Heart right ventricle (tissue), 16 donors: ENCODE measurements at places on chromosomes 7 and 10. TPM values are rescaled to one million over a fixed set of nuclear protein-coding genes. Genes with fewer than 3 reads are reported as not detected.

DNA sequence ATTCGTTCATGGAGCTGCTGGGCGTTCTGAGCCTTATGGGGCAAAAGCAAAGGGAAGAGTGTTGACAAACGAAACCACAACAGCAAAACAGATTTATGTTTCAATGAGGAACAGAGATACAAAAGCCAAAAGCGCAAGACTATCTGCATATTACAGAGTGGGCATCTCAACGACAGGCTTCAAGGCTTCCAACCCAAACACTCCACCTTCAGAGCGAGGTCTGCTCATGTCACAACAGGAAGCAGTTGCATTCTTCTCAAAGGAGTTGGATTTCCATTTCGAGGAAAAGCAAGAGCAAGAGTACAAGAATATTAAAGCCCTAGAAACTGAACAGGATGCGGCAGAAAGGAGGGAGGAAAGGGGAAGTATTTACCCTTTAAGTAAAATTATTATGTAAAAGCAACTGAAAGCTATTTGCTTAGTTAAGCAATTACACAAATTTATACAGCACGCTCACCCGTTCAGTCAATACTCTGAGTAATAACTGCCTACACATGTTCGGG lies 189.3 kb downstream of the ELMO1 start:
- H3K4me3 ChIP-seq: no peak overlapping the region
- no peaks in the 10 kb centered on the region for H3K27me3 ChIP-seq
- H3K4me1 ChIP-seq: no peaks in the 10 kb centered on the region
- no peak for DNase-seq

GRCh38 chr10:88227342-88228018 lies 355.6 kb downstream of the RNLS start:
- H3K4me3 ChIP-seq: no peak overlapping the region
- peak overlapping the region; percentile 63 for H3K27ac ChIP-seq
- no peaks in the 10 kb centered on the region for H3K27me3 ChIP-seq
- DNase-seq: no peak
- H3K36me3 ChIP-seq: no peaks in the 10 kb centered on the region

The GALNT17 gene
- 53.7 TPM for total RNA-seq

The LARP4B gene
- total RNA-seq: 82.6 TPM

The CPVL gene
- total RNA-seq: 55.2 TPM

DNA sequence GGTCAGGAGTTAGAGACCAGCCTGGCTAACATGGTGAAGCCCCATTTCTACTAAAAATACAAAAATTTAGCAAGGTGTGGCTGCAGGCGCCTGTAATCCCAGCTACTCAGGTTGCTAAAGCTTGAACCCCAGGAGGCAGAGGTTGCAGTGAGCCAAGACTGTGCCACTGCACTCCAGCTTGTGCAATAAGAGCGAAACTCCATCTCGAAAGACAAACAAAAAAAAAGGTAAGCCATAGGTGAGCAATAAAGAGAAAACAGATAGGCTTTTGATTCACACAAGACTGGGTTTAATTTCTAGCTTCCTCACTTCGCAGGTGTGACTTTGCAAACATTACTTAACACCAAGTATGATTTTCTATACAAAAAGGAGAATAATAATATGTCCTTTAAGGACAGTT lies 72.3 kb upstream of the ACBD5 start:
- no peak for DNase-seq
- H3K27me3 ChIP-seq: no peaks in the 10 kb centered on the region
- H3K4me1 ChIP-seq: no peaks in the 10 kb centered on the region
- no peaks in the 10 kb centered on the region for H3K36me3 ChIP-seq
- no peak overlapping the region for H3K27ac ChIP-seq
- no peak overlapping the region for H3K4me3 ChIP-seq

The EN2 gene
- total RNA-seq: not detected

DNA sequence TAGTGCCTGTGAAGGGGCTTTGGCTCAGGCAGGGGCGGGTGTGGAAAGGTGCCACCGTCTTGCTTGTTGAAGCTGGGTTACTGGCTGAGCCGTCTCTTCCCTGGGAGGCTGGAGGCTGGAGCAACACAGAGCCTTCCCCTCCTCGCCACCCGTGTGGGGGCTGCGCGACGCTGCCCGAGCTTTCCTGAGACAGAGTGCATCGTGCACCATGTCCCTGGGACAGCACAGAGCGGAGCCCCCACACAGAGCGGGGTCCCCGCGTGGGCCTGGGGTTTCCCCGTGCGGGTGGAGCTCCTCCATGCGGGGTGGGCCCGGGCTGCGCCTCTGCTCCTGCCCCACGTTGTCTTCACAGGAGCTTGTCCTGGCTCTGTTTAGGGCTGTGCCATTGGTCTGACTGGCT lies 69.9 kb downstream of the INPP5A start:
- no peak overlapping the region for H3K27ac ChIP-seq
- H3K4me3 ChIP-seq: no peak overlapping the region
- H3K36me3 ChIP-seq: no peaks in the 10 kb centered on the region
- DNase-seq: no peak
- H3K27me3 ChIP-seq: no peaks in the 10 kb centered on the region
- H3K4me1 ChIP-seq: peaks cover 28% of the 10 kb centered on the region

DNA sequence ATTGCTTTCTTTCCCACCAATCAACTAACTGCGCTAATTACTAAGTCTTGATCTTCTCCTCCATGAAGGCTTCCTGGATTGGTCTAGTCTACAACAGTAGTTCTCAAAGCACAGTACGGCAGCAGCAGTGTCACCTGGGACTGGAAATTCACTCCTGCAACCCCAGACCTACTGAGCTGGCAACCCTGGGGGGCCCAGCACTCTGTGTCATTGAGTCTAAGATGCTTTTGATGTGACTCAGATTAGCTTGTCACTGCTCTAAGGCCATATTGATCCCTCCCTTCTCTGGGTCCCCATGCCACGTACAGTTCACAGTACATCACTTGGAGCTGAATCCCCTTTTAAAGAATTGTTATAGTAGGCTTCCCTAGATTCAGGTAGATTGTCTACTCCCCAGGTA lies 65.7 kb upstream of the KMT2C start:
- no peaks in the 10 kb centered on the region for H3K36me3 ChIP-seq
- H3K27ac ChIP-seq: no peak overlapping the region
- H3K4me1 ChIP-seq: no peaks in the 10 kb centered on the region
- DNase-seq: no peak
- H3K4me3 ChIP-seq: no peak overlapping the region
- H3K27me3 ChIP-seq: no peaks in the 10 kb centered on the region

DNA sequence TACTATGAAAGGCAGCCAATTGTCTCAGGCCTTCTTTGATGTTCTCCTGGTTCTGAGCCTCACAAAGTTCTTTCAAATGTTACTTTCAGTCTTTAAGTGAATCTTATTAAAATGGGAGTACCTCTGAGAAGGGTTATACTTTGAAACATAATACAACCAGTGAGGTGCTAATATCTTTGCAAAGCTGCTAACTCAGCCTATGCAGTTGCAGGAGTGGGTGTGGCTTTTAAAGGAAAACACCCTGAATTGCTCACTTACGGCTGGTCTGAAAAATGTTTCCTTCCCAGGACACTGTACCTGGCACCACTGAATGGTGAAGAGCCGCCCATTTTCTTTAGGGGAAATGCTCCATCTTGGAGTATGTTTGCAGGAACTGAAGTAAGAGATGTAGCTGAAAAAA lies 130.9 kb downstream of the CHN2 start:
- DNase-seq: no peak
- no peaks in the 10 kb centered on the region for H3K27me3 ChIP-seq
- H3K4me1 ChIP-seq: peaks cover 33% of the 10 kb centered on the region
- no peaks in the 10 kb centered on the region for H3K36me3 ChIP-seq
- H3K4me3 ChIP-seq: no peak overlapping the region
- no peak overlapping the region for H3K27ac ChIP-seq

DNA sequence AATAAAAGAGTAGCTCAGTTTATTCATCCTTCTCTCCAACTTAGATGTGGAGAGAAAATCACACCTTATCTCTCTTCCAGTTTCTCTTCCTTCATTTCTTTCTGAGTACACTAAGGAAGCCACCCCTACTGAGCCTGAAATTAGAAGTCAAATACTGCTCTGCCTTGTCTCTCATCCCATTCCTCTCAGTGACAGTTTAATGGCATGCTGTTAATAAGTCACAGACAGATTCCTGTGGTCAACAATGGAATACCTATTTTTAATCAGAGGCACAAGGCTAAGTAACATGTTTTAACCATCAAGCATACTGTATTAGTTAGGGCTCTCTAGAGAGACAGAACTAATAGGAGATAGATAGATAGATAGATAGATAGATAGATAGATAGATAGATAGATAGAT lies 253.2 kb downstream of the HTR7 start:
- no peak for DNase-seq
- H3K27ac ChIP-seq: no peak overlapping the region
- no peaks in the 10 kb centered on the region for H3K27me3 ChIP-seq
- no peaks in the 10 kb centered on the region for H3K36me3 ChIP-seq
- H3K4me1 ChIP-seq: no peaks in the 10 kb centered on the region

The FAM25A gene
- total RNA-seq: not detected

The THNSL1 gene
- 4.8 TPM for total RNA-seq

GRCh38 chr7:26078437-26079336 lies 73.3 kb upstream of the NFE2L3 start:
- H3K27me3 ChIP-seq: peaks cover 51% of the 10 kb centered on the region
- H3K4me3 ChIP-seq: no peak overlapping the region
- no peaks in the 10 kb centered on the region for H3K36me3 ChIP-seq
- DNase-seq: peak; percentile 35

The AKR1C1 gene
- 9.4 TPM for total RNA-seq

GRCh38 chr7:85554236-85555178 lies 367.7 kb upstream of the SEMA3D start:
- H3K27me3 ChIP-seq: no peaks in the 10 kb centered on the region
- no peak overlapping the region for H3K27ac ChIP-seq
- no peak for DNase-seq
- no peaks in the 10 kb centered on the region for H3K36me3 ChIP-seq

The CPA2 gene
- total RNA-seq: 0.91 TPM

The PRSS2 gene
- total RNA-seq: 6.0 TPM

The ATOH7 gene
- total RNA-seq: not detected

The HMX3 gene
- not detected for total RNA-seq

GRCh38 chr7:101580596-101580995 lies 48.5 kb downstream of the MYL10 start:
- H3K27me3 ChIP-seq: peaks cover 14% of the 10 kb centered on the region
- no peaks in the 10 kb centered on the region for H3K4me1 ChIP-seq
- no peak overlapping the region for H3K4me3 ChIP-seq

- H3K27ac ChIP-seq: no peak overlapping the region
- no peak for DNase-seq
- H3K36me3 ChIP-seq: no peaks in the 10 kb centered on the region
- no peaks in the 10 kb centered on the region for H3K27me3 ChIP-seq
These were observed 305.8 kb upstream of the GNAI1 start for GRCh38 chr7:79828866-79829265.

GRCh38 chr10:116796469-116796868 lies 52.8 kb upstream of the ENO4 start:
- no peak for DNase-seq
- H3K27me3 ChIP-seq: no peaks in the 10 kb centered on the region
- H3K36me3 ChIP-seq: no peaks in the 10 kb centered on the region
- no peak overlapping the region for H3K4me3 ChIP-seq

The ABCB4 gene
- total RNA-seq: 7.9 TPM

- H3K27ac ChIP-seq: no peak overlapping the region
- H3K4me1 ChIP-seq: peaks cover 10% of the 10 kb centered on the region
- H3K36me3 ChIP-seq: no peaks in the 10 kb centered on the region
- no peak overlapping the region for H3K4me3 ChIP-seq
- no peaks in the 10 kb centered on the region for H3K27me3 ChIP-seq
- no peak for DNase-seq
These were observed 162.1 kb downstream of the ZNF438 start for GRCh38 chr10:30869566-30869965.

The CYP3A7 gene
- not detected for total RNA-seq

The LRIT1 gene
- total RNA-seq: not detected

GRCh38 chr7:18287482-18287881 lies 208.1 kb upstream of the HDAC9 start:
- no peak overlapping the region for H3K27ac ChIP-seq
- no peak for DNase-seq
- H3K4me1 ChIP-seq: peaks cover 14% of the 10 kb centered on the region
- no peak overlapping the region for H3K4me3 ChIP-seq
- H3K27me3 ChIP-seq: no peaks in the 10 kb centered on the region
- H3K36me3 ChIP-seq: no peaks in the 10 kb centered on the region

The SEC24C gene
- total RNA-seq: 48.6 TPM

DNA sequence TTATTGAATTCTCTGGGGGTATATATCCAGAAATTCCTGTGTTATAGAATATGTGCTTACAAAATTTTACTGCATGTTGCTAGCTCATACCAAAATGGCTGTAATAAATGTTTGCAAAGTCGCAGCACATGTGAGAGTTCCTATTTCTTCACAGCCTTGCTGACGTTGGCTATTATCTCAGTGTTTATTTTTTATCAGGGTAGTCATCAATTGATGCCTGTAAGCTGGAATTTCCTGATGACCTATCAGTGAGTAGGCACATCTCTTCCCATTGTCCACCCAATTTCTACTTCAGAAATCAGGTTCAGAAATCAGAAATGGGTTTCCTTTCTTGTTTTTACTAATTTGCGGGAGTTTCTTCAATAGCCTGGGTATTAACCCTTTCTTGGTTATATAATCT lies 268.1 kb upstream of the FZD8 start:
- no peak overlapping the region for H3K4me3 ChIP-seq
- no peaks in the 10 kb centered on the region for H3K27me3 ChIP-seq
- H3K36me3 ChIP-seq: no peaks in the 10 kb centered on the region

GRCh38 chr10:108052981-108053380 lies 888.5 kb upstream of the SORCS1 start:
- DNase-seq: no peak
- H3K4me1 ChIP-seq: no peaks in the 10 kb centered on the region
- H3K27ac ChIP-seq: no peak overlapping the region
- H3K27me3 ChIP-seq: no peaks in the 10 kb centered on the region
- no peak overlapping the region for H3K4me3 ChIP-seq

The LIPK gene
- total RNA-seq: not detected

DNA sequence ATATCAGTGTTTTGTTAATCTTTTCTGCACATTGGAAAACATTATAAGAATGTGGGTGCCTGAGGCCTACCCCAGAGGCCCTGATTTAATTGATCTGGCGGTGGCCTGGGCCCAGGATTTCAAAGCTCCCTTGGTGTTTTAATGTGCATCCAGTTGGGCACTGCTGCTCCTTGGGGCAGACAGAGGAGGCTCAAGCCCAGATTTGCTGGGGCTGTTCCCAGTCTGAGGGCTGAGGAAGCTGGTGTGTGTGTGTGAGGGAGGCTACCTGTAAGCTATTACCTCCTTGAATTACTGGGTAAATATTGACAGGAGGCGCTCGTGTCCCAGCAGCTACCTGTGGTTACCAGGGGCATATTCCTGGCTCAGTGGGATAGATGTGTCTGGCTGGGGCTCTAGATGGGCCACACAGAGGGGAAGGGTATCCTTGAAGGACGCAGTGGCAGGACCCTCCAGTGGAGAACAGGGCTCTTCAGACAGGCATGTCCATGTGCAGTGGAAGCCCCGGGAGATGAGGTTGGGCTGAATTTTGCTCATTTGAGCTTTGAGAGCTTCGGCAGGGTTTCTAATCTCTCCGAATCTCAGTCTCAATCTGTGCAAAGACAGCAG lies 975.4 kb upstream of the ZNF722 start:
- no peaks in the 10 kb centered on the region for H3K4me1 ChIP-seq
- no peak overlapping the region for H3K27ac ChIP-seq
- no peaks in the 10 kb centered on the region for H3K27me3 ChIP-seq
- H3K4me3 ChIP-seq: no peak overlapping the region
- no peaks in the 10 kb centered on the region for H3K36me3 ChIP-seq

- peaks cover 26% of the 10 kb centered on the region for H3K4me1 ChIP-seq
- peaks cover 5% of the 10 kb centered on the region for H3K27me3 ChIP-seq
- no peak for DNase-seq
- H3K4me3 ChIP-seq: no peak overlapping the region
- no peak overlapping the region for H3K27ac ChIP-seq
These were observed 66.7 kb upstream of the FAM20C start for GRCh38 chr7:125661-126060.

The C10orf105 gene
- not detected for total RNA-seq
